Omental fat pad (tissue), 4 donors: ENCODE measurements at places on chromosomes 6 and 20. TPM values are rescaled to one million over a fixed set of nuclear protein-coding genes. Genes with fewer than 3 reads are reported as not detected.

COX4I2 gene
- total RNA-seq = not detected

GRCh38 chr6:118748311-118749062 lies 97.1 kb upstream of the CEP85L start:
- no peak for DNase-seq

DNA sequence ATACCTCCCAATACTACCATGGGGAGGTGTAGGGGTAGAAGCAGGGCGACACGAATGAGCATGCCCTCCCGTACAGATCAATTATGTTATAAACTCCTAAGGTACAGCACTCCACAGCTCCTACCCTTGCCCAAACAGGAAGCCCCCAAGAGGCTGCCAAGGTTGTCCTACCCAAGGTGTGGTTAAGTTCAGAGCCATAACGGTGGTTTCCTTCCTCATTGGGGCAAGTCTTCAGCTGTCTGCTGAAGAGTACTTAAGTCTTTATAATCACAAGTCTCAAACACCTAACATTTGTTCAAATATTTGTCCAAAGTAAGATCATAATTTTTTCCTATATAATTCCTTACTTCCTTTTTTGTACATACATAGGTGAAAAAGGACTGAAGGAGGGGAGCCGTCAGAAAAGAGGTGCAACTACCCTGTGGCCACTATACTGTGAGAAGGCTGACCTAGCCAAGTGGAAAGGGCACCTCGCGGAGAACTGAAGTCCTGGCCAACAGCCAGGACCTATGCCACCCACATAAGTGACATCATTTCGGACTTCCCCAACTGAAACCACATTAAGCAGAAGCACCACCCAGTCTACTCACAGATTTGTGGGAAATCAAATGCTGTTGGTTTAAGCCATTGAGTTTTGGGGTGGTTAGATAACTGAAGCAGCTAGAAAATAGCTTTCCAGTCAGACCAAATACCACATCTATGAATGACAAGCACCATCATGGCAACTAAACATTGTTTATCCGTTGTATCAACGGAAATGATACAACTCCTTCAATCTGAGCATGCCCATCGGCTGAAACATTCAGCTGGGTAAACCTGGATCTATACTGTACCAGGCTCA lies 2.9 kb upstream of the RAB22A start:
- DNase-seq = no peak

GRCh38 chr20:41182296-41183212 lies 45.2 kb downstream of the PLCG1 start:
- no peak for DNase-seq

- no peak for DNase-seq
These were observed 606 bp upstream of the ULBP1 start for GRCh38 chr6:149963212-149963461.

- DNase-seq = peak; percentile 14
These were observed 180.4 kb downstream of the DLL1 start for GRCh38 chr6:170110201-170111140.

TCF21 gene
- 5.8 TPM for total RNA-seq

GRCh38 chr6:166603043-166603690 lies 16.7 kb upstream of the RAMACL start:
- DNase-seq = no peak

DNA sequence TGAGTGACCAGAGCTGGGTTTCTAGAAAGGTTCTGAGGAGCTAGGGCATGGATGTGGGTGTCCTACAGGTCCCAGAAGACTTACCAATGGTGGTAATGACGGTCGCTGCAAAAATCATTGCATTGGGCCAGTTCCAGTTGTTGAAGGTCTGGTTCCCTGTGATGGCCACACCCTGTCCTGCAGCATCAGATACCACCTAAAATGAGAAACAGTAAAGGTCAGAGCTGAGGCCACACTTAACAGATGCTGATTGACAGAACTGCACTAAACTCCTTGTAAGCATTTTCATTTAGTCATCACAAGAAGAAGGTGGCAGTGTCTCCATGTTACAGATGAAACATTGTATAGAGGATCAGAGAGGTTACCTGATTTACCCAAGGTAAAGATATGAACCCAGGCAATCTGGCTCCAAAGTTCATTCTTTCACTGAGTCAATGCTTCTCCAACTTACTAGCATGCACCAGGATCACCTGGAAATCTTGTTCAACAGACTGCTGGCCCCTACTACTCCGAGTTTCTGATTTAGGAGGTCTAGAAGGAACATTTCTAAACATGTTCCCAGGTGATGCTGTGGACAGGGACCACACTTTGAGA lies 33.4 kb downstream of the KCNK5 start:
- no peak for DNase-seq

DNAH8 gene
- total RNA-seq = not detected

DNA sequence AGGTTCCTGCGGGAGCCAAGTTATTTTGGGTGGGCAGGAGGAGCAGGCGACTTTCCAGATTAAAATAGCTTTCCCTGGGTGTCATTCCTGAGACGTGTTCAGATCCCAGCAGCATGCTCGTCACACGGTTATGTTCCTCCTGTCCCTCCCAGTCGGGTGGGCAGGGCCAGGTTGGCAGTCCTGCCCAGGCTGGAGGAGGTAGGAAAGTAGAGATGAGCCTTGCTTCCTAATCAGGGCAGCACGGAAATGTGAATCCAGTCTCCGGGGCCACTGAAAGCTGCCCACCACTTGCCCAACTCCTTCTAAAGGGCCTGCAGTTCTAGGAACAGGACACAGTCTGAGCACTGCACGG lies 137.0 kb downstream of the MRPL14 start:
- no peak for DNase-seq

GRCh38 chr6:86724695-86725094 lies 212.6 kb upstream of the HTR1E start:
- no peak for DNase-seq

DNA sequence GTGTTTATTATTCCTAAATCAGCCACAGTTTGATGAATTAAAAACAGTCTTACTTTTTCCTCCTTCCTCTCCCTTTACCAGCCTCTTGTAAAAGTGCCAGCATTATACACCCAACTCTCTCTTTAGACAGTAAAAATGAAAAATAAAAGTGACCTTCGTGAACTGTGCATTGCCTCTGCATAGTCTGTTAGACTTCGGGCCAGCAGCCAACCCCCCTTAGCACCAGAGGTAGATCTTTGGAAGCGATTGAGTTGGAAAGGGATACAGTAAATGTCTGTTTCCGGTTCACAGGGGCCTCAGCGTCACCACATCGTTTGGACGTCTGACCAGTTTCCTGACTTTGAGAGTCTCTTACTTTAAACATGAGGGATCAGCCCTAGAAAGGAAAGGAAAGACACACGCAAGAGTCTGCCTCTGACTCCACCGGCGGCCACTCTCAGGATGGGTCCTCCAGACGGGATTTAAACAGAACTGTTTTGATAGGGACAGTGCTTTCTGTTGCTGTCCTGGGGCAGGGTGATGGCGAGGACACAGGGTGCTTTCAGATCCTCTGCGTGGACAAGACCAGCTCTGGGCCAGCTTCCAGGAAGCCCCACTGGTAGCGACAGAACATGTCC lies 206.6 kb upstream of the PREP start:
- DNase-seq = no peak

DNA sequence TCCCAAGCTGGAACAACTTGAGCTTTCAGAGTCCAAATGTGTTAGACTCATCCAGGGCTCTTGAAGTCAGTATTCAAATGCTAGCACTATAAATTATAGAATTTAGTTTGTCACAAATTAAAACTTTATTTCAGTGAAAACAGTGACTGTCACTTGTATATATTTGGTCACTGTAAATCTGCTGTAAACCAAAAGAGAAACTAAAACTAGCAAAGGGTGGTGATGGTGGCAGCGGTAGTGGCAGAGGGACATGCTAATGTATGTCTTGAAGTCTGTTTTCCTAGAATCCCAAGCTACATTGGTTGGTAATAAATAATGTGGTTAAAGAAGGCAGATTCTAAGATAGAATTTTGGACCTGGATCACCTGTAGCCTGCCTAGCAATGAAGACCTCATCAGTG lies 140.4 kb upstream of the CENPW start:
- no peak for DNase-seq

GRCh38 chr6:130520801-130521200 lies 155.0 kb downstream of the TMEM200A start:
- no peak for DNase-seq

- no peak for DNase-seq
These were observed 62.6 kb upstream of the THEMIS start for GRCh38 chr6:127963495-127963894.

- DNase-seq = no peak
These were observed 180.5 kb downstream of the SLC16A10 start for GRCh38 chr6:111267764-111268333.

CRIP3 gene
- total RNA-seq = 7.9 TPM

- no peak for DNase-seq
These were observed 87.8 kb downstream of the DCDC2 start for GRCh38 chr6:24270011-24270410.

GRCh38 chr6:108710551-108710950 lies 137.7 kb upstream of the ARMC2 start:
- DNase-seq = no peak

DNA sequence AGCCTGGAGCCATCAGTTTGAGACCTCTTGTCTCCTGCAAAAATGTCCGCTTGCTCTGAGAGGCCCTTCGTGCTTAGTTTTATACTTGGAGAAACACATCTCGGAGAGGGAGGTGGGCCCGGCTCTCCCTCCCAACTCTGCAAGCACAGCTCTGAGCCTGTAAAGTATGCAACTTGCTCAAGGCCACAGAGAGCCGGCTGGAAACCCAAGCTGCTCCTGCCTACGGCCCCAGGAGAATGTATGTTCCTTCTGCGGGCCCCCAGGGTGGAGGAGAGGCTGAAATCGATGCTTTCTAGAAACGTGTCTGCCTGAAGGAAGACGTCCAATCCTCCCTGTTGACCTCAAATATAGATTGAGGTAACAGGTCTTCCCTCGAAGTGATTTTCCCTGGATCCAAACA lies 205.4 kb downstream of the PREX1 start:
- DNase-seq = no peak

AKAP12 gene
- 151 TPM for total RNA-seq

GRCh38 chr6:27777614-27778355 lies 134.4 kb downstream of the OR2B2 start:
- DNase-seq = no peak

DNA sequence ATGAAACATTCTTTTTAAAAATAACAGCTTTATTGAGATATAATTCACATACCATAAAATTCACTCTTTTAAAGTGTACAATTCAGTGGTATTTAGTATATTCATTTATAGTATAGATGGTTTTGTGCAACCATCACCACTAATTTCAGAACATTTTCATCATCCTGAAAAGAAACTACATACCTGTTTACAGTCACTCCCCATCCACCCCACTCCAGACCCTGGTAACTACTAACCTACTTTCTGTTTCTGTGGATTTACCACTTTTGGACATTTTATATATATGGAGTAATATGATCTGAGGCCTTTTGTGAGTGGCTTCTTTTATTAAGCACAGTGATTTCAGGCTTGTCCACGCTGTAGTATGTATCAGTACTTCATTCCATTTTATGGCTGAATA lies 2.5 kb upstream of the TMEM217 start:
- DNase-seq = no peak

DNA sequence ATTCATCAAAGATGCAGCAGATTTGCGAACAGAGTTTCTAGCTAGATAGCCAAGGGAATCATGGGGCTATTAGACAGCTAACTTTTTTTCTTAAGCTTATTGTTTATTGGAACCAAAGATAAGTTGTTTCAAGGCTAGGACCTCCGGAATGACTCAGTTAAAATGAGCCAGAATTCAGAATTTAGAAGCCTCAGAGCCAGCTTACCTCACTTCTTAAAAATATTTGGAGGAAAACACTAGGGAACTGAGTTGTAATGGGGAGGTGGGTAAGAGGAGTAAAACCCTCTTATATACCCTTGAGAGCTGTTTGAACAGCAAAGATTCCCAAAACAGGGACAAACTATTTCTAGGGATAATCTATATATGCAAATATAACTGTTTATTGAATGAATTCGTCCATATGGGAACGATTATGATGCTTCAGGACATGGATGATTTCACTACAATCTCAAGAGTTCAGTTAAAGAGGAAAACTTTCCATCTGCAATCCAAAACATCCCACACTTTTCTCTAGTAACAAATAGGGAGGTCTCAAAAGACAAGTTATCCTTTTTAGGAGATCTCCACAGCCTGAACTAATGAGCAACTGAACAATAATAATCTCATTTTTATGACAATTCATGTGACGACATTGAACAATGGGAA lies 12.6 kb upstream of the CARMIL1 start:
- DNase-seq = no peak

FYN gene
- total RNA-seq = 246 TPM
